ENCODE measurements at places on chromosomes 2 and 18.
A peak's percentile ranks its signal among the peaks of the same experiment; 100 is the strongest.

DNA sequence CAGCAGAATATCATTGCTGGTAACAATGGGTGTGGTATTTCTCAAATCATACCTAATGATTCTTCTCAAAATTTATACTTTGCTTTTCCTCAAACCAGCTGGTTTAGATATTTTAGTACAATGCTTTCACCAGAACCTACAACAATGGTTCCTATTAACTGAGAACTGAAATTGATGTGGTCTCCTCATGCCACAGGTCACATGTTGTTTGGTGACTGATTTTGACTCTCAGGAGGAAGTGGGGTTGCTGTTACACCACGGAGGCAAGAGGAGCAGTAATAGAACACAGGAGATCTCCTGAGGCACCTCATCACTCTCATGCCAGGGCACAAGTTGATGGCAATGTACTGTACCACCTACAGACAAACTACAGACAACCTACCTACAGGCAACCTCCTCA lies 3.0 kb upstream of the CEP68 start:
- DNase-seq: no peak

DNA sequence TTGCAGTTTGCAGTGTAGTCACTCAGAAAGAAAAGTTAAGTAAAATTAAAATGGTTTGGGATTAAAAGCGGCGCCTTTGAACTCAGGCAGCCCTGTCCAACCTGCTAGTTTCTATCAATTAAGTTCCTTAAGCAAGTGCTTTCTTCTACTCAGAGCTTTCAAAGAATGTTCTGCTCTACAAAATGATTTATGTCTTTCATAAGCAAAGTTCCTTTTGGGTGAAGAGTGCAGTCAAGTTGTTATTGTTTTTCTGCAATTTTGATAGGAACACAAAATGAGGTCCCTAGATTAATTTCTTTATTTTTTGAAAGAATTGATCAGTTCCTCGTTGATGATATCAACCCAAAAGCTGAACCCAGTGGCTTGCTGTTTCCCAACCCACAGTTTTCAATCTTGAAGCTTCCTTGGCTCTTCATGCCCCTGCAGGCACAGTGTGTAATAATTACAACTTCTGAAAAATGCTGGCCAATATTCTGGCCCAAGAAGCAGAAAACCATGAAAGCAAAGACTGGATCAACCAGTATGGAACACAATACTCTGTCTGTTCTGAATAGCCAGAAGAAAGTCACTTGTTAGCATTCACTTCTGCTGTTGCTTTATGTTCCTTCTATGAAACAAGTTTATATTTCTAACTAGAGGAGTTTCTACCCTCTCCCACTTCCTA lies 89.1 kb downstream of the TGIF1 start:
- no peak for DNase-seq

GRCh38 chr2:241835611-241836010 lies 23.1 kb downstream of the PDCD1 start:
- DNase-seq: no peak

DNA sequence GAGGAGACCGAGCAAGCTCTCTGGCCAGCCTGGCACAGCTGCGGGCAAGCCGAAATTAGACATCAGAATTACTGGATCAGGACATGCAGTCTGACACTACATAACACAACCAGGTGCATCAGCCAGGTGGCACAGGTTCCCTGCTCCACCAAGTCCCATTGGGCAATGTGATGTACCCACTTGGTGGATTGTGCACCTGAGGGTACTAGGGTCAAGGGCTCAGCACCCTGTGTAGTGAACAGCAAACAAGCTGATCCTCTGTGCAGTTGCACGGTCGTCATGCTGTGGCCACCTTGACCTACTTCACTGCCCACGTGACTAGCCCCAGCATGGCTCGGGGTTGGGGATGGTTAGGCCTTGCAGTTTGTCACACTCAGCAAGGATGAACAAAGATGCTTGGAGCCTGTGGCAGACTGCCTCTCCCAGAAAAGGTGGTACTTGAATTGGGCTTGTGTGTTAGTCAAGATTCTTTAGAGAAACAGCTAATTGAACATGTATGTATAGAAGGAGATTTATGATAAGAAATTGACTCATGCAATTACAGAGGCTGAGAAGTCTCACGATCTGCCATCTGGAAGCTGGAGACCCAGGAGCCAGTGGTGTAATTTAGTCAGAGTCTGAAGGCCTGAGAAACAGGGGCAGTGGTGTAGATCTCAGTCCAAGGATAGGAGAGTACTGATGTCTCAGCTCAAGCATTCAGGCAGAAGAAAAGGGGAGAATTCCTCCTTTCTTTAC lies 71.4 kb upstream of the TMEM87B start:
- DNase-seq: no peak

DNA sequence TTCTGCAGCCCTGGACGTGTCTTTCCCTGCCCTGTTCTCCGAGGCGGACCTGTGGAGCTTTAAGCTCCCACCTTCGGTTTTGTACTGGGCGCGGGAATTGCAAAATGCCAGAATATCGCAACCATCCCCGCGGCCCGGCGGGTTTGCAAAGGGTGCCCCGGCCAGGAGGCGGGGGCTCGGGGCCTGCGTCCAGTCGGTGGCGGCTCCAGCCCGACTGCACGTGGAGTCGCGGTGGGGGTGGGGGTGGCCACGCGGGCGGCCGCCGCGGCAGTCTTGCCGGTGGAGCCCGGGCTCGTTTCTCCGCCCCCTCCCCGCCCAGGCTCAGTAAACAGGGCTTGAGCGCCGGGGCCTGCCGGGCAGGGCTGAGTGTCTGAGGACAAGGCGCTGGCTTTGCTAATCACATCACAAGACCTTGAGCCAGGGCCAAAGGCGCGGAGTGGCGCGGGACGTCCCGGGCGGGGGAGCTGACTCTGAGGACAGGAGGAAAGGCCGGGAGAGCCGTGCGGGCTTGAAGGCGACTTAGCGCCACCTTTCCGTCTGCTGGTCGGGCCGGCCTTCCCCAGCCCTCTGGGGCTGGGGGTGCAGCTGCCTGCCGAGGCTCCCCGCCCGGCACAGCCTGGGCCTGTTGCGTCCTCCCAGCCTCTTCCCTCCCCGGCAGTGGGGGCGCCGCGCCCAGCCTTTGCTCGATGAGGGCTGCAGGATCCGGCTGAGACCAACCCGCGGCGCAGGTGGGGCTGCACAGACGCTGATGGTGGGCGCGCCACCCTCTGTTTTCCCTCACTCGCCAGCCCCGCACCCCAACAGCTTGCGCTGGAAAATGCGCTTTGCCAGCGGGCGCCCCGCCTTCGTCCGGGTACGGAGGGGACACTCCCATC lies 786 bp upstream of the ZFP36L2 start:
- peak; percentile 91 for DNase-seq

DNA sequence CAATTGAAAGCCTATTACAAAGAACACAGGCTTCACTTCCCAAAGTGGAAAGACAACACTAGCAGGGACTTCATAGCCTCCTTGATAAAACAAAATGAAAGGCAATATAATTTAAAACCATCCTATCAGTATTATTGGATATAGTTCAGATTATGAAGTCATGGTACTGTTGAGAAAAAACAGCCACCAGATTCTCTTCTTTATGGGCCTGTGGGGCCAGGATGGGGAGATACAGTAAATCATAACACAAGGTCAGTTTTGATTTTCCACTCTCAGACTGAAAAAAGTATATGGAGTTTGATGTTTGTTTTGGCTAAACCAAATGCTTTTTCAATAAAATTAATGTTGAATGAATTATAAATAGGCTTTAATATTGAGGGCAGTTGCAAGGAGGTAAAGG lies 129.1 kb downstream of the BCL2L11 start:
- DNase-seq: no peak

- no peak for DNase-seq
These were observed 48.5 kb downstream of the CCDC138 start for GRCh38 chr2:108835040-108835439.

DNA sequence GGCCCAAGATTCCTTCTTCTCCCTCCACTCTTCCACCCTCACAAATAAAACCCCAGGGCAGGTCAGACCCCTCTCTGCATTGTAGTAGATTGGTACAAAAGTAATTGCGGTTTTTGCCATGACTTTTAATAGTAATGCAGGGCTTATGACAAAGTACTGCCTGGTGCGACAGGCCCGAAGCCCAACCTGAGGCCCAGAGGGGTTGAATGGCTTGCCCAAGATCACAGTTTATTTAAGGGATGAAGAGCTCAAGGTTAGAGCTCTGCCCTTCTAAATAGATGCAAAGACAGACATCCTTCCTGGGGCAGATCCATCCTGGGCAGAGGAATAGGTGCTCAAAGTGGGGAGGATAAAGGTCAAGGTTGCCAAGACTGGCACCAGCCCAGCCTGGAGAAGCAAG lies 899 bp upstream of the PSTPIP2 start:
- no peak for DNase-seq

GRCh38 chr2:12718711-12719399 lies 2.1 kb downstream of the TRIB2 start:
- no peak for DNase-seq

DNA sequence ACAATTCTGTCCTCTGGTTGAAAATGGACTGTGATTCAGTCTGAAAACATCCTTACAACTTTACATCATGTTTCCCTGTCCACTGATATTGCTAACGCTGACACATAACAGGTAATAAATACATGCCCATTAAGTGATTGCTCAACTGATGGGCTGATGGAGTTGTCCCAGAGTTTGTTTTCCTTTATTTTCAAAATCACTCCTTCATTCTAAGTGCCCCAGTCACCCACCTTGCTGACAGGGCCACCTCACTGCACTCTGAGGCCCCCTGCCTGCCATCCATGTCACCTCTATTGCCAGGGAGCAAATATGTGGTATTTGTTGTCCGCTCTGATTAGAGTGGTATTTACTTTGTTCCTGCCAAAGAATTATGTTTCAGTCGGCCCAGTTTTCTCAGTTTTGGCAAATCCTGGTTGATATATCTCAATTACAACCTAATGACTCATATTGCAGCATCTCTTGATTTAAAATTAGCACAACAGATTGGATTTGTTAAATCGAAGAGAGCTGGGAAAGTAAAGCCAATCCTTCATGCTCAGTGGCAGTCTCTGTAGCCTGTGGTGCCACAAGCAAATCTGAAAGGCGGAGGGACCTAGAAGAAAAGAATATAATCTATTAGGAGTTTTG lies 105.1 kb downstream of the RDH14 start:
- DNase-seq: no peak

- no peak for DNase-seq
These were observed 34.3 kb downstream of the PKP4 start for GRCh38 chr2:158491072-158491471.

GRCh38 chr2:235483313-235483712 lies 10.5 kb upstream of the AGAP1 start:
- no peak for DNase-seq

DNA sequence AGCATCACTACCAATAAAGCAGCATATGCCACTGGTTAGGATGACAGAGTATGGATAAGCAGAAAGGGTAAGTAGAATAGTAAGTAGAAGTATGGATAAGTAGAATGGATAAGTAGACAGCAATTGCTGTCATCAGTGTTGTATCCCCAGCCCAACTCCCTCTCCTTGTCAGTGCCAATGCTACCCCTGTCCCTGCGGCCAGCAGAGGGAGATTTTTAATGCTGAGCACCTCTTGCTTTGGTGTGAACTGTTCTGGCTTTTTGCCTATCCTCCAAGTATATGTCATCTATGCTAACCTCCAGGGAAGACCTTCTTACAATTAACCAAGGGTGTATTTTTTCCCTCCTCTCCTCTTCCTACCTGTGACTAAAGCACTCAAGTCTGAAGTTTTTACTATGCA lies 136.7 kb upstream of the SPHKAP start:
- peak; percentile 9 for DNase-seq

- DNase-seq: no peak
These were observed 463.6 kb upstream of the CRIM1 start for GRCh38 chr2:35891936-35892335.

- DNase-seq: no peak
These were observed 260.3 kb downstream of the TPGS2 start for GRCh38 chr18:36568487-36568886.

- DNase-seq: no peak
These were observed 291.2 kb upstream of the DDX18 start for GRCh38 chr2:117523267-117523666.

DNA sequence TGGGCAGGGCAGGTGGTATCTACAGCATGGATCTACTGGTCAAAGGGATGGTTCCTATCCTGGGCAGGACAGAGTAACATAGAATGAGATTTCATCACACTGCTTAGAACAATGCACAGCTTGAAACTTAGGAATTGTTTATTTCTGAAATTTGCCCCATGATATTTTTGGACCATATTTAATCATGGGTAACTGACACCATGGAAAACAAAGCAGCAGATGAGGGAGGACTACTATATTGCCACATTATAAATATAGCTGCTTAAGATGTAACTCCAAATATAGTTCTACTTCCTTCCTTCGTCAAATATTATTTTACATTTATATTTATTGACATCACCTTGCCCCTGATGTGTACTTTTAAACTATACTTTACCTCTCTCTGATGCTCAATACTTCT lies 254.7 kb downstream of the PTPRM start:
- no peak for DNase-seq

DNA sequence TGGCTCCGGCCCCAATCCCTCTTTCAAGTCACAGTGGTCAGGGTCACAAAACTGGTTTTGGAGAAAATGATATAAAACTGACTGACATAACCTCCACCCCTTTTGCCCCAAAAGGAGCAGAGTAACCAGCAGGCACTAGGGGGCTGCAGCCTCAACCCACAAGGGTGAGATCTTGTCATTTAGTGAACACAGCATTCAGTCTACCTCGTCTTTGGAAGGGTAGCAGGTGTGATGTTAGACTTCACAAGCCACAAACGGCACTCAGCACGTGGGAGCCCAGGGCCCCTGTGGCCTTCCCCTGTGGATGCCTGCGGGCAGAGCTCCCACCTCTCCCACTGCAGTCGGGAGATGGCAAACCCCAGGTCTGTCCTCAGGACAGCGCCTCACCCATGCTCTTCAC lies 372.1 kb upstream of the MYT1L start:
- DNase-seq: no peak

- DNase-seq: no peak
These were observed 94.7 kb downstream of the ARMC9 start for GRCh38 chr2:231293163-231293562.

DNA sequence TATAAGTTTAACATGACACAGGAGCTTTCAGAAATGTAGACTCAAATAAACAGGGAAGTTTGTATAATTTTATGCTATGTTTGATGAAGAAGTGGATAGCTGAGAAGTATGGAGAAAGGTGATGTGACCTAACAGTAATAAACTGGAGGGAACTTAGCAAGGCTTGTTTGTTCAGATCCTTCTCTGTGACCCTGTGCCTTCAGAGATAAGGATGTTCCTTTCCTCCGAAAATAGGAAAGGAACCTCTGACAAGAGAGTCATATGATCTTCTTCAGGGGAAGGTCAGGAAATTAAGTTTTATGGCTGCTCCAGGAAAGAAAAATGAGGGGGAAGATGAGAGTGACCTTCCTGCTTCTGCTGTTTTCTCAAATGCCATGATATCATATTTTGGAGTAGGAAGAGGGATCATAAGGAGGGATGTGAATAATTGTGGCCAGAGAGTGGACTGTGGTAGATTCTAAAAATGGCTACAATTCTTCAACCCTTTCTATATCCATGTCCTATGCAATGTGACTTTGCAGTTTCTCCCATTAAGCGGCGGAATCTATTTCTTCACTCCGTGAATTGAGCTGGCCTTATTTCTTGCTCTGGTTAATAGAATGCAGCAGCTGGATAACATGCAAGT lies 8.5 kb upstream of the C2orf69 start:
- no peak for DNase-seq

Measured in erythroblast (primary cell).